ENCODE measurements at places on chromosomes 16 and 17.
A peak's percentile ranks its signal among the peaks of the same experiment; 100 is the strongest.

DNA sequence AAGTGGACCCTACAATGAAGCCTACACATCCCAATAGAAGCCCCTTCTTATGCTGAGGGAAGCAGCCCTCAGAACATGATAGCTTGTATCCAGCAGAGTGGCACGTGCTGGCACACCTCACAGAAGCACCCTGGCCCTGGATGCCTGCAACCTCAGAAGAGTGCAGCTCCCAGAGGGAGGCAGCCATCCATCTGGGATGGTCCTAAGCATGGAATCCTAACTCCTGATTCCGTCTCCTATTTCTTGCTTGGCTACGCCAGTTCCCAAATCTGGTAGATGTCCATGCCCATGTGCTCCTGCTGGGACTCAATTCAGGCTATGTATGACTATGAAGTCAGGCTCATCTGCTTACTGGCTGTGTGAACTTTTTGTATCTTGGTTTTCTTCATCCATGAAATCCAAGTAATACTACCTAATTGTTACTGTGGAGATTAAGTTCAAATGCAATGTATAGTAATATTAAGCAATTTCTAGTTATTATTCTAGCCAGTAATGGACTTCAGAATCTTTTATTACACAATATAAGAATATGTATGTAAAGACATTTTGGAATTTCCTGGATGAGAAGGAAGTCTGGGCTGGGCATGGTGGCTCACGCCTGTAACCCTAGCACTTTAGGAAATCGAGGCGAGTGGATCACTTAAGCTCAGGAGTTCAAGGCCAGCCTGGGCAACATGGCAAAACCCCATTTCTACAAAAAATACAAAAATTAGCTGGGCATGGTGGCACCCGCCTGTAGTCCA lies 32.4 kb downstream of the SIAH1 start:
- no peak for DNase-seq

- peak; percentile 21 for DNase-seq
Measured at GRCh38 chr17:78442648-78443218, 64.3 kb downstream of the PGS1 start.

DNA sequence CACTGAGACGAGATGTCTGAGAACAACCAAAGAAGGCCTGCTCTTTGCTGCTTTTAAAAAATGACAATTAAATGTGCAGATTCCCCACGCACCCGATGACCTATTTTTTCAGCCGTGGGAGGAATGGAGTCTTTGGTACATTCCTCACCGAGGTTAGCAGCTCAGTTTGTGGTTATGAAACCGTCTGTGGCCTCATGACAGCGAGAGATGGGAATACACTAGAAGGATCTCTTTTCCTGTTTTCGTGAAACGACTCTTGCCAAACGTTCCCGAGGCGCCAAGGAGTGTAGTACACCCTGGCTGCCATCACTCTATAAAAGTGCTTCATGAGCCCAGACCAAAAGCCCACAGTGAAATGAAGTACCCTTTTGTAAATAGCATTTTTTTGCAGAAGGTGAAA lies 87.8 kb downstream of the CRISPLD2 start:
- peak; percentile 53 for DNase-seq

GRCh38 chr17:67845374-67845773 lies 20.1 kb downstream of the BPTF start:
- no peak for DNase-seq

GRCh38 chr16:11198828-11199227 lies 57.2 kb downstream of the SOCS1 start:
- DNase-seq: no peak

DNA sequence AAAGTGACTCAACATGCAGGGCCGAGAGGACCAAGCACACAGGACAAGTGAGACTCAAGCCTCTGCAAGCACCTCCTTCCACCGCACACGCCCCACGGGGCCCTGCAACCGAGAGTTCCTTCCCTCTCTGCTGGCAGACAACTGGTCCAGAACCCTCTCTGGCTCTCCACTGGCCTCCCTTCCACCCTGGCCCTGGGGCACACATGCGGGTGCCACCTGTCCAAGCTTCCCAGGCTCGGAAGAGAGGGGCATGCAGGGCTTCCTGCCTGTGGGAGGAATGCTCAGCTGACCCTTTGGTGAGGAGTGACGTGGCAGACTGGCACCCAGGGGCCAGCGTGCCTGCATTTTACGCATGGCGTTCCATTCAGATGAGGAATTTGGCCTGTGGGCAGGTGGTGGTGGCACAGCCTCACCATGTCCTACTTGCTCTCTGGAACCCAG lies 59.8 kb downstream of the PIPOX start:
- DNase-seq: no peak

GRCh38 chr17:27354051-27354490 lies 60.2 kb downstream of the WSB1 start:
- DNase-seq: no peak

- DNase-seq: no peak
Measured at GRCh38 chr16:30992931-30993816, 8.2 kb downstream of the HSD3B7 start.

- no peak for DNase-seq
Measured at GRCh38 chr16:81967358-81967757, 43.9 kb downstream of the SDR42E1 start.

DNA sequence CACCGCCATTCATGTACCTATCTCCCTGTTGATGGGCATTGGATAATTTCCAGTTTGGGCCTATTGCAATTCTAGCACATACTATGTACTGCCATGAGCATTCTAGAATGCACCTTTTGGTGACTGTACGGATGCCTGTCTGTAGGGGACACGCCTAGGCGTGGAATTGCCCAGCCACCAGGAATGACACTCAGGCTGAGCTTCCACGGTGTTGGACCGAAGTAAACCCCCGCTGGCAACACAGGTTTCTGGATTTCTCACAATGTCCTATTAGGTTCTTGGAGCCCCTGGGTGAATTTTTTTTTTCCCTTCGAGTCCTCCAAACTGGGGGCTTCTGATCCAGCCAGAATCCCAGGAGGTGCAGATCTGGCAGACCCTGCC lies 146.6 kb downstream of the IRF8 start:
- no peak for DNase-seq

DNA sequence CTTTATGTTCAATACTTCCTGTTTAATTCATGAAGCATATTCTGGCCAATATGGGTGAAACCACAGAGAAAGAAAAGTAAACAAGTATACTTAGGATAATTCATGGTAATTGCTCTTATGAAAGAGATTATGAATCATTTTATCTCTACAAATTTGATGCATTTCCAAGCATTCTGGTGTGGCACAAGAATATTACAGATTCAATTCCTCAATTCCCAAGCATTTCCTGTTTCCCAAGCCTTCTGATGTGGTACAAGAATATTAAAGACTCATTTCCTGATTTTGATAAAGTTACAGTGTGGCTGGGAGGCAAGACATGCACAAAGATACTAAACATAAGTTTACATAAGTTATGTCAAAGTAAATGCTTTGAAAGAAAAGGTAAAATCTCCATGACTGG lies 126.1 kb upstream of the NUDT7 start:
- DNase-seq: peak; percentile 41

GRCh38 chr16:31093132-31093703 lies 1.4 kb downstream of the VKORC1 start:
- peak; percentile 51 for DNase-seq

DNA sequence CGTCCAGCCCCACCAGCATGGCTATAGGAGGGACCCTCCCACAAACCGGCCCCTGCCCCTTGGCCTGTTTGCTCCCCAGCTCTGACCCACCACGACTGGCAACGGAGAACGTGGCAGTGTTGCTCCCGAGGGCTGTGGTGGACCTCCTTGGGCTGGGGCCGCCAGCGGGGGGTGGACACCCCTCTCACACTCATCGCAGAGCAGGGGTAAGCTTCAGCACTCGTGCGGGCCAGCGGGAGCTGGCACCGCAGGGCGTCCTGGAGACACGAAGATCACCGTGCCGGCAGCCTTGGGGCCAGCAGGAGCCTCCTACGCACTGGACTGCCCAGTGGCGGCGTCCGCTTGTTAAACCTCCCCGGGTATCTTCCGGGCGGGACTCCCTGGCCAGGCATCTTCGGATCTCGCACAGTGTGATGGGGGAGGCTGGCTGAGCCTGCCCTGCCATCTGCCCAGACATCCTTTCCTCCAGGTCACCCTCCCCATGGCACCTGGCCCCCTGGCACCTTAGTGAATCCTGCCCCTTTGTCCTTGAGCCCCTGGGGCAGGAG lies 53.5 kb downstream of the ABR start:
- DNase-seq: no peak

DNA sequence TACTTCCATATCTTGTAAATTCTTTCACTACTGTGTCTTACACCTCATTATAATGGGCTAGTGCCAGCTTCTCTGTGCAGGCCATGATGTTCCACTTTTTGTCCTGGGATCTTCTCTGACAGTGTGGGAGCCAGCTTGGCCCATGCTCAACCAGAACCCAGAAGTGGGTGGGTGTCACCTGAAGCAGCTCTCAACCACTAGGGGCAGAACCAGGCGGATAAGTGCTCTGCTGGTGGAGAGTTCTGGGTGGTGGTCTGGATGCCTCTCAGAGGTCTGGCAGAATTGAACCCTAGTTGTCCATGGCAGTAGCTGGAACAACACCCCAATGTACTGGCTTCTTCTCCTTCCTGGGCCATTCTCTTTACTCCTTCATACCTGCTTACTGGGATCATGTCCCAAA lies 254.1 kb upstream of the N4BP1 start:
- no peak for DNase-seq

GRCh38 chr16:71675380-71675779 lies 49.1 kb downstream of the PHLPP2 start:
- no peak for DNase-seq

DNA sequence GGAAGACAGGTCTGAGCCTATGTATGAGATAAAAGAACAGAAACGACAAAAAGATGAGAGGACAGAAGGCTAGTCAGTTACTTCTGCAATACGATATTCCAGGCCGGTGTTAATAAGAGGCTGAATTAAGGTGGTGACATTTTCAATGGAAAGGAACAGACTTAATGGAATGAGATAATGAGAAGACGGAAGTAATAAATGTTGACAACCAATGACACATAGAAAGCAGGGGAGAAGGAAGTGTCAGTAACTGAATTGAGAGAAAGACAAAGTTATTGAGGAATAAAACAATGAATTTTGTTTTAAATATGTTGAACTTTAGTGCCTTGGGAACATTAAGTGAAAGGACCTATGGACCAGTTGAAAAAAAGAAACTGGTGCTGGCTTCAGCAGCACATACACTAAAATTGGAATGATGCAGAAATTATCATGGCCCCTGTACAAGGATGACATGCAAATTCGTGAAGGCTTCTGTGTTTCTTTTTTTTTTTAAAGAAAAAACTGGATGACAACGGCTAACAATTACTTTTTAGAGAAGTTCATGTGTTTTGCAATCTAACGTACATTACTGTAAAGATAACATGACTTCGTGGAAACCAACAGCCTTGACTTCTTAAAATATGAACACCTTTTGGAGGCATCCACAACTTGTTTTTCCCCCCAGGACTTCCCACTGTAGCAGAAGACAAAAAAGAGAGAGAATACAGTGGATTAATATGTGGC lies 18.5 kb upstream of the CPD start:
- DNase-seq: no peak

DNA sequence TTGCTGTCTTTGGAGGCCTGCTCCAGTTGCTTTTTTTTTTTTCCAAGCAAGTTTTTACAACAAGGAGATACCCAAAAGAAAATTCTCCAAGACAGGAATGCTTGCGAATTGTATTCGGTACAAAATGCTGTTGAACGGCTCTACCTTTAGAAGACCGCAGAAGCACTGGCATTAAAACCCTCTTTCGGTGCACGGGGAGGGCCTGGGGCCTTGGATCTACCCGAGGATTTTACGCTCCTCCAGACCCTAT lies 1.3 kb upstream of the HELZ start:
- DNase-seq: no peak

GRCh38 chr17:16433514-16433913 lies 18.1 kb downstream of the TRPV2 start:
- DNase-seq: no peak

GRCh38 chr16:87829988-87830672 lies 39.2 kb downstream of the SLC7A5 start:
- DNase-seq: no peak

DNA sequence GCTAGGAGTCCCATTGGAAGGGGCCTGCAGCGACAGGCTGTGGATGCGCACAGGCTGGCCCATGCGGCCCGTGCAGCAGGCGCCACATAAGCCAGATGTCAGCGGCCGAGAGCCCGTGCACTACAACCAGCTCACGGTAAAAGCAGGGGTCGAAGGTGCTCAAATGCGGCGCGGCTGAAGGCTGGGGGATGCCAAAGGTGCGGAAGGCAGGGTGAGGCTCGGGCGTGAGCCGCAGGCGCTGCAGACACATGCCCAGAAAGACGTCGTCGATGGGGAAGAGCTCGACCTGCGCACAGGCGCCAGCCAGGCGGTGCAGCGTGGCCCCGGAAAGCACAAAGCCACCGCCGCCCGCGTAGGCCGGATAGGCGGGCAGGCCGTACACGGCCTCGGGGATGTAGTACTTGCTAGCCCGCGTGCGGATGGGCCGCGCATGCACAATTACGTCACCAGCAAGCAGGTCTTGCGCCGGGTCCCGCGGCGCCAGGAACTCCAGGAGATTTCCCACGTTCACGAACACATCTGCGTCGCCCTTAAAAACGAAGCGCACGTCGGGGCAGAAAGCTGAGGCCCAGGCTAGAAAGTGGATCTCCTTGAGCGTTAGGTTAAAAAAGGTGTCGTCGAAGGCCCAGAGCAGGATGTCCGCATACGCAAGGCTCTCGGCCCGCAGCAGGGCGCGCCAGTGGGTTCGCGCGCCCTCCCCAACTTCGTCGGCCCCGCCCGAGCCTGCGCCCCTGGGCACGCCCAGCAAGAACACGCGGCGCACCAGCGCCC lies 1.3 kb downstream of the B3GNT9 start:
- DNase-seq: no peak

GRCh38 chr16:5580296-5580695 lies 482.7 kb upstream of the EEF2KMT start:
- no peak for DNase-seq

DNA sequence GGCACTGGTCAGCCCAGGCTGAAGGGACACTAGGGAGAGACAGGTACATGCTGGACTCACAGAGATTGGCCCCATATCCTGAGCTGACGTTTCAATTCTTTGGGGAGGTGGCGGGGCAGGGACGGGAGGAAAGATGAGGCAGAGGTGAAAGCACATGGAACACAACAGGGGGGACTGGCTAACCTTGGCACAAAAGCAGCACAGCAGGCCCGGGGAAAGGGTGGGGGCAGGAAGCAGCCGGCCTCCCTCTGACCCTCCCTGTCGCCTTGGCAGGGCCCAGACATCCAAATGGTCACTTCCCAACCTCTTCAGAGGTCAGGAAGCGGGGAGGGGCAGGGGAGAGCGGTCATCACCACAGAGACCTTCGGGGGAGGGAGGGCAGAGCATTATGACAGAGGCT lies 6.6 kb downstream of the VAT1 start:
- no peak for DNase-seq

DNA sequence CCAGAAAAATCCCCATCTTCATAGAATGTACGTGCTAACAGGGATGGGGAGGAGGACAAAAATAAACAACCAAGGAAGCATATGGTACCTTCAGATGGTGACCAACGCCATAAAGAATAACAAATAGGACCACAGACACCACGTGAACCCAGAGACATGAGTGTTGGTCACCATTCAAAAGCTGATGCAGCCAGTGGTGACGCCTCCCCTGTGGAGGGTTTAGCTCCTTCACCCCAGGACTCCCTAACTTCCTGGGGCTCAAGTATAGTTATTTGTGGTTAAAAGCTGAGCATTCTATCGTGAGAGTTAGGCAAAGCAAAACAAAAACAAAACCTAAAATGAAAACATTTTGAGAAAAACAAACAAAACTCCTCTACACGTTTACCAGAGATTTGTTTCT lies 184.7 kb downstream of the SOX9 start:
- no peak for DNase-seq

- no peak for DNase-seq
Measured at GRCh38 chr16:69853481-69853880, 91.3 kb downstream of the WWP2 start.
